ENCODE measurements at places on chromosomes 6 and 20. TPM values are rescaled to one million over a fixed set of nuclear protein-coding genes. Genes with fewer than 3 reads are reported as not detected.

The COQ3 gene
- total RNA-seq, result 9.5 TPM

The TMC2 gene
- not detected for total RNA-seq

DNA sequence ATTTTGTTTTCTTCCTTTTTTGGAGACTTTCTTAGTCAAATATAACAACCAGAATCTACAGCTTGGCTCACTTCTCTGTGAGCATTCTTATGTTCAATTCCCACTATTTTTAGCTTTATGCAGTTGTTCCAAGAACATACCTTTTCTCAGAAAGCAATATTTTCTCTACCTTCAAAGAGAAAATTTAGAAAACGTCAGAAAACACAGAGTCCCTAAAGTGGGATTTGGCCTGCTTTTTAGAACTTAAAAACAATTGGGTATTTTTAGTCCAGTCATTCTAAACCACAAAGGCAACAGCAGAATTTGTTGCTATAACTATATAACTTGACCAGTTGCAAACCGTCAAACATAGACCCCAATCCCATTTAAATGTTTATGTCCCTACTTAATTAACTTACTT is 133.1 kb downstream of the MOXD1 start:
- no peak overlapping the region for H3K27ac ChIP-seq
- no peaks in the 10 kb centered on the region for H3K27me3 ChIP-seq
- no peaks in the 10 kb centered on the region for H3K4me1 ChIP-seq
- DNase-seq, result no peak

- no peaks in the 10 kb centered on the region for H3K36me3 ChIP-seq
- H3K27me3 ChIP-seq, result no peaks in the 10 kb centered on the region
- no peak for DNase-seq
- no peaks in the 10 kb centered on the region for H3K4me1 ChIP-seq
- H3K27ac ChIP-seq, result no peak overlapping the region
These were observed 69.8 kb downstream of the DZANK1 start for GRCh38 chr20:18397030-18397429.

DNA sequence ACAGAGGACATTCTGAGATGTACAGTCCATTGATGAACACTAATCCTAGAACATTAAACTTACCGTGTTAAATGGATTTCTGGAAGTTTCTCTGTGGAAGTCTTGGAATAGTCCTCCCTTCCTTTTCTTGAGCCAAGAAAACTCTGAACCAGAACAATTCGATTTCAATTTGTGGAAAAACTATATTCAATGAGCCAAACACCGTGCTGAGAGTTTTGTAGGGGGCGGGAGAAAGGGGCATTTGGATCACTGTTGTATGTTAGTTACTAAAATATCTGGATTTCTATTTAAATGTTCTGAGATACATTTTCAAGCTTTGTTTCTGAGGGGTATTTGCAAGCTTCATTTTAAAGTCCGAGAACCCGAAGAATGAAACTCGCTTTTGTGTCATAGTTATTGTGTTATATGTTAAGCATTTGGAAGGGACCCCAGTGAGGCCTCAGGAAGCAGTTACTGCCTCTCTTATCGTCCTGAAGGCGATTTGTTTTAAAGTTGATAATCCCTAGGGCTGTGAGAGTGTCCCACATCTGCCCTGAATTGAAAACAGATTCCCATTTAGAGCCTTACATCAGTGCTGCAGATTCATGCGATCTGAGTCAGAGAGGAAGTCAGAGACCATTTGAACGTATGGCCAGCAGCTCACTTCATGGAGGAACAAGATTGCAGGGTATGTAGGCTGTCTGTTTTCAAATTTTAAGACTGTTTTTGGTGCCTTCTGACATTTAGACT is 70.8 kb upstream of the SASH1 start:
- no peaks in the 10 kb centered on the region for H3K4me1 ChIP-seq
- no peak overlapping the region for H3K27ac ChIP-seq
- H3K4me3 ChIP-seq, result no peak overlapping the region
- DNase-seq, result no peak
- H3K27me3 ChIP-seq, result no peaks in the 10 kb centered on the region

The CHRNA4 gene
- 2.4 TPM for total RNA-seq

DNA sequence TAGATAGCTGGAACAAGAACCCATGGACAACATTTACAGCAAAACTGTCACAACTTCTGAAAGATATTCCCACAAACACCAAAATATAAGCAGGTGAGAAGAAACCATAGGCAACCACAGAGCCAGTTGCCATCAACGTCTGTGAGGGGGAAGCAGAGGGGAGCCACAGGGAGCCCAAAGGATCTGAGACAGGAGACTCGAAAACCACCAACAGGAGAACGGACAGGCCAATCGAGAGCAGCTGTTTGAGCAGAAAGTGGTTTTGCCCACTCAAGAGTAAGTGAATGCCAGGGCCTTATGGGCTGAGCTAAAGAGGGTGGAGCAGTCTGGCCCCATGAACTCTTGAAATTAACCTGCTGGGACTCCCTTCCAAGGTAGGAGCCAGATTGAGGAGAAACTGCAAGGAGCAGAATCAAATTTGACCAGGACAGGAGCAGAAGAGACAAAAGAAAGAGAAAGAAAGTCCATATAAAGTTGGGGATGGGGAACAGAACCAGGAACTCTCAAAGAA is 195.4 kb downstream of the ANKRD60 start:
- no peak overlapping the region for H3K4me3 ChIP-seq
- no peaks in the 10 kb centered on the region for H3K36me3 ChIP-seq
- H3K27me3 ChIP-seq, result no peaks in the 10 kb centered on the region
- H3K27ac ChIP-seq, result no peak overlapping the region

The EHMT2 gene
- 60.4 TPM for total RNA-seq

DNA sequence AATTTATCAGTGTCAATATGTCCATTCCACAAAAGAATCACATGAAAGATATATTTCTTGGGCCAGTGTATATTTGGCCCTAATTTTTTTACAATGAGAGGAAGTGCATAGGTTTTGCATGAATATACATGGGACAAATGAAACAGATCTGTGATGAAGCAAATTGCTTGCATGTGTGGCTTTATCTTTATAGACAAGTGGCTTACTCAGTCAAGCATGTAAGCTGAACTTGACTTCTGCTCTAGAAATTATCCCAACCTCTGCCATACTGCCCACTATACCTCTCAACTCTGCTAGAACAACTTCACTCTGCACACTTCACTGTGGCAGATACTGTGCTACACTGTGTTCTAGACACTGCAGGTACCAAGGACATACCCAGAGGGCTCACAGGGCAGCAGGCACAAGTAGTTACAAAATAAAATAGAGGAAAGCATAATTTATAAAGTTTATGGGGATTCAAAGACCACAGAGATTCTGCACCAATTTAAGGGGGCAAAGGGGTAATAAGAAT is 349.2 kb upstream of the HSF2 start:
- no peaks in the 10 kb centered on the region for H3K36me3 ChIP-seq
- no peaks in the 10 kb centered on the region for H3K27me3 ChIP-seq
- no peak overlapping the region for H3K27ac ChIP-seq
- no peak overlapping the region for H3K4me3 ChIP-seq
- H3K4me1 ChIP-seq, result no peaks in the 10 kb centered on the region
- DNase-seq, result no peak

DNA sequence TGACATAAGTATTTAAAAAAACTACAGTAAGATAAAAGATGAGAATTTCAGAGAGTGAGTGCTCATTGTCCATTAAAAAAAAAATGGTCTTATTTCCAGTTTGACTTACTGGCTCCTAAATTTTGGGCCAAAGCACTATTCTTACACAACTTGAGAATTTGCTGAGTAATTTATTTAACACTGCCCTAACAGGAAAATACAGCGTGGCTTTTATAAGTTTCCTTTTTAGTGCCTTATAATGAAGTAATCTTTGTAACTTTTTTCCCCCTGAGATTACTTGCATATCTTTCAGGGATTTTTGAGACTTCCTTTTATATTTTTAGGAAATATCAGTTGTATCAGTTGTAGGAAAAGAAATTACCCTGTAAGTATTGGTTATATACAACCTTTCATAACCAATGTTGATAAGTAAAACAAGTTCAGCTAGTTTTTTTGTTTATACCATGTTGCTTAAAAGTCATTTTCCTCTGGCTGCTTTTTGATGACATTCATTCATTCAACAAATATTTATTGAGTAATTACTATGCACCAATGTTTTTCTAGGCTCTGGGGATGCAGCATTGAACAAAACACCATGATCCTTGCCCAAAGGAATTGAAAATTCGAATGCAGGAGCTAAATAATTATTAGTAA is 106.4 kb upstream of the SGK1 start:
- H3K4me1 ChIP-seq, result no peaks in the 10 kb centered on the region
- no peak overlapping the region for H3K4me3 ChIP-seq

The PSORS1C1 gene
- total RNA-seq, result 2.9 TPM

DNA sequence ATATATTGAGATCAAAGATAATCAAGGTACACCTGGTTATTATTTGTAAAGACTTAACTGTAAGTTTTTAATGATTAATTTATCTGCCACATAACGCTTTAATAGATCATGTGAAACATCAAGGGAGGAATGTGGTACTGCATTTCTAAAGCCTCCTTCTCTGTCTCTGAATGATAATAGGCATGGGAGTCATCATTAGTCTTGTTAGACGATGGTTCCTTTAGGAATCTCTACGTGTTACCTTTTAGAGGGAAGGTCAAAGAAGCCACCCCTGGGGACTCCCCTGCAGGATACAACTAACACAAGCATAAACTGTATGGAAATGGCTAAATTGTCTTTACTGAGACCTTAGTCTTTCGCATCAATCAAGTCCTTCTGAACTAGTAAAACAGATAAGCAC is 173.6 kb upstream of the MCHR2 start:
- H3K36me3 ChIP-seq, result no peaks in the 10 kb centered on the region
- peaks cover 2% of the 10 kb centered on the region for H3K27me3 ChIP-seq
- no peak overlapping the region for H3K4me3 ChIP-seq

DNA sequence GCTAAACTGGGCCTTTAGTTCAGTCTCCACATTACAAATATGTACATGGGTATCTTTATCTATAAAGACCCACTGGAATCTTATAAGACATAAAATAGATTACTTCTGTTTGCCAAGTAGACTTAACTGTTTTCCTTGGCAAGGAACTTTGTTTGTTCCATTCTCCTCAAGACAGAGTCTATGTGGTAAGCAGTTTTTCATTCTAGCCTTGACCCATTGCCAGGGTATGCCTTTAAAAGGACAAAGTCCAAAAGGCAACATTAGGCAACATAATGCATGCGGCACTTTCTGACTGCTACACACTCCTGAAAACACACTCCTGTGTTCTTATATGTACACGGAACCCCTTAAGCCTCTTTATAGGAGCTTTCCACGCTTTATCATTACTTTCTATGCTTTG is 20.4 kb downstream of the VNN1 start:
- no peak overlapping the region for H3K4me3 ChIP-seq
- no peaks in the 10 kb centered on the region for H3K27me3 ChIP-seq
- H3K36me3 ChIP-seq, result no peaks in the 10 kb centered on the region
- no peak overlapping the region for H3K27ac ChIP-seq
- DNase-seq, result no peak

The SLC35D3 gene
- not detected for total RNA-seq

DNA sequence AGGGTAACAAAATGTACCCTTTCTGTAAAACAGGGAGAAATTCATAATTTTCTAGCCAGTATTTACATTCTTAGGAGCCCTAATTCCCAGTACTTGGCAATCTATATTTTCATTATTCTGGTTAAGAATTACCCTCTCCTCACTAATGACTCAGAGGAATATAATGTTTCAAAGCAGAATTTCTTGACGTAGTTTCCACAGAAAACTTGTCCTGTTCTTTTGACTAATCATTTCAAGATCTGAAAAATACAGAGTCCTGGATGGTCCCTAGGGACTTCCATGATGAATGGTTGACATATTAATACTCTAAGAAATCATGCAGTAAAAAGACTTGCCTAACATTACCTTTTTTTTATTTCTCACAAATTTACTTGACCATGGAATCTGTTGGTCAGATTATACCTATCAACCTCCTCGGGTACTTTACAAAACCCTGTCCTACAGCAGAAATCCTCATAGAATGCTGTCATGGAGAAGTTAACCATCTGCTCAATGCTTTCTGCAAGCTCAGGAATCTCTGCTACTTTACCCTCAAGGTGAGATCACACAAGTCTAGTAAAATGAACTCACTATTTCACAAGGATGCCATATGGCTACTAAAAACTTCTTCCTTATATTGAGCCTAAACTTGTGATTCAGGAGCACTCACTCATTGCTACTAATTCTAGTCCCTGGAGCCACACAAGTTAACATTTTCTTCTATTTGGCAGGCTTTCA is 202.1 kb upstream of the CNR1 start:
- no peaks in the 10 kb centered on the region for H3K27me3 ChIP-seq
- H3K4me3 ChIP-seq, result no peak overlapping the region
- H3K36me3 ChIP-seq, result no peaks in the 10 kb centered on the region
- H3K27ac ChIP-seq, result no peak overlapping the region
- DNase-seq, result no peak

DNA sequence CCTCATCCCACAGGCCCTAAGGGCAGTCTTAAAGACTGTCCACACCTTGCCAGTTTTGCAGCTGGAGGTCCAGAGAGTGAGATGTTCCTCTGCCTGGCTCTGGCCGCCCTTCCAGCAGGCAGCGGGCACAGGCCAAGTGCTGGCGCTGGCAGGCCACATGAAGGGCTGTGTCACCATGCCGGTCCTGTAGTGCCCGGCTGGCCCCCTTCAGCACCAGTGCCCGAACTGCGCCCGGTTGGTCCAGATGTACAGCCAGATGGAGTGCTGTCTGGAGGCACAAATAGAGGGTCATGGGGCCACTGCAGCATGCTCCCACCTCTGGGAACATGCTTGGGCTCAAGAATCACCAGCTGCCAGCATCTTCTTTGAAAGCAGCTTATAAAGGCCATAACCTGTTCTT is 3.8 kb downstream of the NFKBIE start:
- no peak for DNase-seq
- peaks cover 5% of the 10 kb centered on the region for H3K36me3 ChIP-seq
- H3K27me3 ChIP-seq, result no peaks in the 10 kb centered on the region
- no peak overlapping the region for H3K4me3 ChIP-seq
- no peak overlapping the region for H3K27ac ChIP-seq

- no peaks in the 10 kb centered on the region for H3K36me3 ChIP-seq
- no peaks in the 10 kb centered on the region for H3K4me1 ChIP-seq
- no peak for DNase-seq
- no peaks in the 10 kb centered on the region for H3K27me3 ChIP-seq
- H3K4me3 ChIP-seq, result no peak overlapping the region
These were observed 392.6 kb upstream of the MARCKS start for GRCh38 chr6:113464536-113464935.

The NKX2-4 gene
- not detected for total RNA-seq

DNA sequence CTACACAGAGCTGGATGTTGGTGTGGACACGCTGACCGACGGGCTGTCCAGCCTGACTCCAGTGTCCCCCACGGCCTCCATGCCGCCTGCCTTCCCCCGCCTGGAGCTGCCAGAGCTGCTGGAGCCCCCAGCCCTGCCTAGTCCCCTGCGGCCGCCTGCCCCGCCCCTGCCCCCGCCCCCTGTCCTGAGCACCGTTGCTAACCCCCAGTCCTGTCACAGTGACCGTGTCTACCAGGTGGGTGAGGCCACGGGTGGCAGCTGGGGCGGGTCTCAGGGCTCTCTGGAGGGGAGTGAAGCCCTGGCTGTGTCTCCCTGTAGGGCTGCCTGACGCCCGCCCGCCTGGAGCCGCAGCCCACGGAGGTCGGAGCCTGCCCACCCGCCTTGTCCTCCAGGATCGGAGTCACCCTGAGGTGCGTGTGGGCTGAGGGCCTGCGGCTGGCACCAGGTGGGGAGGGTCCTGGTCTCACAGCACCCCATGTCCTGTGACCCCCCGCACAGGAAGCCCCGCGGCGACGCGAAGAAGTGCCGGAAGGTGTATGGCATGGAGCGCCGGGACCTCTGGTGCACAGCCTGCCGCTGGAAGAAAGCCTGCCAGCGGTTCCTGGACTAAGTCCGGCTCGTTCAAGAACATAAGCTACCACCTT is 2.9 kb downstream of the SLC2A4RG start:
- no peak overlapping the region for H3K27ac ChIP-seq
- DNase-seq, result no peak
- H3K4me3 ChIP-seq, result no peak overlapping the region
- peaks cover 22% of the 10 kb centered on the region for H3K4me1 ChIP-seq

- no peak overlapping the region for H3K4me3 ChIP-seq
- peaks cover 11% of the 10 kb centered on the region for H3K27me3 ChIP-seq
- H3K27ac ChIP-seq, result no peak overlapping the region
- no peak for DNase-seq
These were observed 6.7 kb downstream of the GPR31 start for GRCh38 chr6:167150941-167151549.
